ENCODE measurements at places on chromosomes 7 and 10. TPM values are rescaled to one million over a fixed set of nuclear protein-coding genes. Genes with fewer than 3 reads are reported as not detected.

Gene PNLIPRP2
- not detected for total RNA-seq

Gene KCNMA1
- total RNA-seq, result 17.4 TPM

GRCh38 chr7:29042824-29043231 lies 84.7 kb upstream of the TRIL start:
- H3K36me3 ChIP-seq, result no peaks in the 10 kb centered on the region
- DNase-seq, result no peak
- H3K4me1 ChIP-seq, result peaks cover 30% of the 10 kb centered on the region
- H3K27me3 ChIP-seq, result no peaks in the 10 kb centered on the region

GRCh38 chr7:145105561-145105960 lies 269.7 kb upstream of the TPK1 start:
- H3K4me3 ChIP-seq, result no peak overlapping the region
- no peaks in the 10 kb centered on the region for H3K4me1 ChIP-seq

DNA sequence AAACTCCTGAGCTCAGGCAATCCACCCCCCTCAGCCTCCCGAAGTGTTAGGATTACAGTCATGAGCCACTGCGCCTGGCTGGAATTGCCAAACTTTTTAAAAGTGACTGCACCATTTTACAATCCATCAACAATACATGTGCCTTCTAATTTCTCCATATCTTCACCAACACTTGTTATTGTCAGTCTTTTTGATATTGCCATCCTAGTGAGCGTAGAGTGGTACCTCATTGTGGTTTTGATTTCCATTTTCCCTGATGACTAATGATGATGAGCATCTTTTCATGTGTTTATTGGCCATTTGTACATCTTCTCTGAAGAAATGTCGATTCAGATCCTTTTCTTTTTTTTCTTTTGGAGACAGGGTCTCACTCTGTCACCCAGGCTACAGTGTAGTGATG lies 21.7 kb upstream of the STRIP2 start:
- H3K4me1 ChIP-seq, result no peaks in the 10 kb centered on the region
- no peak for DNase-seq
- H3K36me3 ChIP-seq, result peaks cover 6% of the 10 kb centered on the region
- no peak overlapping the region for H3K4me3 ChIP-seq
- no peak overlapping the region for H3K27ac ChIP-seq
- H3K27me3 ChIP-seq, result no peaks in the 10 kb centered on the region

DNA sequence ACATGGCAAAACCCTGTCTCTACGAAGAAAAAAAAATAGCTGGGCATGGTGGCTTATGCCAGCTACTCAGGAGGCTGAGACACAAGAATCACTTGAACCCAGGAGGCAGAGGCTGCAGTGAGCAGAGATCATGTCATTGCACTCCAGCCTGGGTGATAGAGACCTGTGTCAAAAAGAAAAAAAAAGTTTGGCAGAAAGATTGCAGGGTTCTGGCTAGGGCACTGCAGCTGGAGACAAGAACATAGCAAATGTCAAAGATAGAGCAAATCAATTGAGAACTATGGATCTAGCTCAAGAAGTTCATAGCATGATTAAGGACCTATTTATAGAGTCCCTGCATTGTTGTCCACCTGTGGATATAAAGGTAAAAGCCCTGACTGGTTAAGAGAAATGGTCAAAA lies 79.5 kb downstream of the CACNA2D1 start:
- no peaks in the 10 kb centered on the region for H3K4me1 ChIP-seq
- H3K27ac ChIP-seq, result no peak overlapping the region
- no peaks in the 10 kb centered on the region for H3K27me3 ChIP-seq
- H3K36me3 ChIP-seq, result no peaks in the 10 kb centered on the region
- H3K4me3 ChIP-seq, result no peak overlapping the region
- DNase-seq, result no peak

DNA sequence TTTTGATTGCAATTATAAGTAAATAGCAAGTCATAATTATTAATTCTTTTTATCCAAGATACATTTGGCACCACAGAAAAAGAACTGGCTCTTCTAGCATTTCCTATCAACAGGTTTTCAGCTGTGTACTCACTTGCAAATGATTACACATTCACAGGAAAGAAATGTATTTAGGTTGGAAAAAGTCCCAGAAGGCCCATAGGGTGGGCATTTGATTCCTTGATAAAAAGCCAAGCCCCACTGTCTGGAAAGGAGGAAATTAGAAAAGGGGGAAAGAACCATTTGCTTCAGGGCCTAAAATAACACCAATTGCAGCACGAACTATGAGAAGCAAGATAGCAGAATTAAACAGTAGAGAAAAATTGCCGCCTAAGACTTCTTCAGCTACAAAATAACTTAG lies 80.8 kb upstream of the COL1A2 start:
- peak overlapping the region; percentile 34 for H3K27ac ChIP-seq
- H3K4me1 ChIP-seq, result no peaks in the 10 kb centered on the region
- no peak for DNase-seq
- H3K27me3 ChIP-seq, result no peaks in the 10 kb centered on the region

DNA sequence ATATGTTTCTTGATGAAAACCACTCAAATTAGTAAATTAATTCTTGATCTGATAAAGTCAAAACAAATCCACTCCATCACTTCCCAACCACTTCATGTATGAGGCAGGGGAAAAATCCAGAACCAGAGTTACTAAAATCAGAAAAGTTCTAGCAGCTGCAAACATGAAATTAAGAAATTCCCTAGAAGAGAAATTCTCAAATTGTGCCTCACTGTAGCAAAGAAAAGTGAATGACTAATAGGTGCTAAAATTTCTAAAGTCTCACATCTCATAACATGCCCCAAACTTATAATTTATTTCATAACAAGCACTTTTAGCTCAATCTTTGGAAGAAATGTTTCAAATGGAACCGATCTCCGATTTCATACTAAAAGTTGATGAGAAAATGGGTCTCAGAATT lies 345.0 kb upstream of the AOAH start:
- H3K4me3 ChIP-seq, result no peak overlapping the region
- H3K27me3 ChIP-seq, result no peaks in the 10 kb centered on the region
- no peaks in the 10 kb centered on the region for H3K36me3 ChIP-seq

GRCh38 chr10:42488416-42488815 lies 150.0 kb downstream of the ZNF33B start:
- peak overlapping the region; percentile 29 for H3K27ac ChIP-seq
- no peaks in the 10 kb centered on the region for H3K36me3 ChIP-seq
- H3K4me3 ChIP-seq, result peak overlapping the region; percentile 28
- peaks cover 12% of the 10 kb centered on the region for H3K4me1 ChIP-seq
- DNase-seq, result no peak
- H3K27me3 ChIP-seq, result no peaks in the 10 kb centered on the region

All from esophagus squamous epithelium (tissue), 5 donors.